ENCODE measurements at places on chromosomes 11 and 22.

GRCh38 chr11:18204771-18205170, 31.8 kb downstream of the SAA4 start:
- DNase-seq, result no peak

GRCh38 chr11:45267052-45267451, 19.1 kb downstream of the SYT13 start:
- no peak for DNase-seq

DNA sequence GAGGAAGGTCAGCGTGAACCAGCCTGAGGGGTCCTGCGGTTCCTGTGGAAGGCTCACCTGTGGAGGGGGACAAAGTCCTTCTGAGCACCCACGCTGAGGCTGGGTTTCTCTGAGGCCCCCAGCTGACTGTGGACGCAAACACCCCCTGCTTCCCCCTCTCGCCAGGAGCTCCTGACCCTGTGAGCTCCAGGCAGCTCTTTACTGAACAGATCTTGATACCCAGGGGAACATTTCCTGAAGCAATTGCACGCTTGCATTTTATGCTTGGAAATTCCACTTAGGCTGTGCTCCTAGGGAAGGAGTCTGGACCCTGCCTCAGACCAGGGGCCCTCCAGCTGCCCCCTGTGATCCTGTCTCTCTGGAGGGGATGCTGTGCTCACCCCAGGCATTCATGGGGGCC, 454.2 kb upstream of the B3GAT1 start:
- DNase-seq, result no peak

- DNase-seq, result no peak
These were observed 18.2 kb downstream of the PVALB start for GRCh38 chr22:36798674-36799066.

DNA sequence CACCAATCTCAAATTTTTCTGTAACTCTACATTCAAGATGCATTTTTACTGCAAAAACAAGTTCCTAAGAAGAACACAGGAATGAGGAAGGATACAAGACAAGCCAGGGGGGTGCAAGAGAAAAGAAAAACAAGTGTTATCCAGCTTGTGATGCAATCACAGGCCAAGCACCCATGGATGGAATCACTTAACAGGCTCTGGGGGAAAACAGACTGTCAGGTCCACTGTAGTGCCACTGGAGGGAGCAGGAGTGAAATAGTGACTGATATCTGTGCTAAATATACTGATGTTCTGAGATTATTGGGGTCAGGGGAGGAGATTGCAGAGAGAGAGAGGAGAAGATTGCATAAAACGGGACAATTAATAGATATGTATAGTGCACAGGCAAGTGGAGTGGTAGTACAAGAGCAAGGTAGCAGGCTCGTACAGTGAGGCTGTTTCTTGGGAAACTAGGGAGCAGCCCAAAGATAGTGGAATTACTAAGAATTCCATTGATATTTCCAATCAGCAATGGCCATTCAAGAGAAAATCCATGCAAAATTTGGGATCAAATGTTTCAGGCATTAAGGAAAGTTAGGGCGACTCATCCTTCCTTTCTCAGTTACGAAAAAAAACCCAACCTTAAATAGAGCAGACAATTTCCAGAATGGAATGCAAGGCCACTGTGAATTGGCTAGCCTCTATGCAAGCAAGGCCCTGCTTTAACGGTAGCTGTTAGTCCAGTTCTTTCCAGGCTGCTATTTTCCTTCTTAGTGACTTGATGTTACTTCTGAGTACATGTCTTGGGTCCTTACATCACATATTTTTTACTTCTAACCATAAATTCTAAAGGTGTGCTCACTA, 52.2 kb upstream of the CEP126 start:
- peak; percentile 71 for DNase-seq

- DNase-seq, result no peak
These were observed 273.8 kb upstream of the ZC3H12C start for GRCh38 chr11:109819410-109819809.

- no peak for DNase-seq
These were observed 144.5 kb downstream of the UVRAG start for GRCh38 chr11:75959540-75959939.

- no peak for DNase-seq
These were observed 20.5 kb downstream of the SCUBE2 start for GRCh38 chr11:9070749-9071491.

- peak; percentile 31 for DNase-seq
These were observed 853 bp downstream of the HTATIP2 start for GRCh38 chr11:20364341-20364792.

DNA sequence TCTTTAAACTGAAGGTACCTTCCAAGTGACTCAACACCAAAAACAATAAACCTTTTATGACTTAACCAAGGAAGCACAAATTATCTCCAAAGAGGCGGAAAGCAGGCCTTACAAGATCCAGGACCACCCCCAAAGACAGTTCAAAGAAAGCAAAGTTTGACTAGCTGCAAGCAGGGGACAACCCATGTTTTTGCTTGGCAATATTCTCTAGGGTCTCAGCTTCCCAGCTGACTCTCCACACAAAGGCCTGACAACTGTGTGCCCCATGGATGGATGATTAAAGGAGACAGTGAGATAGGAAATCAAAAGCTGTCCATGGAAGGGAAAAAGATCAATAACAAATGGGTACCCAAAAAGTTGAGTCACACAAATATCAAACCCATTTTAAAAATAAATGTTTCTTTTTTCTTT, 232.2 kb downstream of the DDX10 start:
- peak; percentile 62 for DNase-seq

- DNase-seq, result no peak
These were observed 23.8 kb upstream of the ALDH3B2 start for GRCh38 chr11:67698247-67698646.
